NCI-H2029 treated with DMSO at 0.1 percent for 48 hours (cell line): ENCODE measurements at places on chromosomes 2 and 18.

DNA sequence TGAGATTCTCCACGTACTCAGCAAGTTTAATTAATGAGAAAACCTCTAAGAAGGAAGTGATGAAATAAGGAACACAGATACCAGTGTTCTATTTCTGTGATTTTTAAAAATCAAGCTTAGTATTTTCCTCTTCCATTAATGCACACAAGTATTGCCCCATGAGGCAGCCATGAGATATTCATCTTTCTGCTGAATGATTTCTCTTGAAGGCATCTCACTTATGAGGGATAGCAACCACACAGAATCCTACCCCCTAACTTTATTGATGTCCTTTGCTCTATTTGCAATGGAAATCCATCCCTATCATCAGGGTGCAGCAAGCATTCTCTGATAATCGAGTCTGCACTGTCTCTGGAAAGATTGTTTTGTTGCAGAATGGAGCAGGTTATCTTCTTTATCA is 244.1 kb upstream of the NRP2 start:
- no peak for DNase-seq

DNA sequence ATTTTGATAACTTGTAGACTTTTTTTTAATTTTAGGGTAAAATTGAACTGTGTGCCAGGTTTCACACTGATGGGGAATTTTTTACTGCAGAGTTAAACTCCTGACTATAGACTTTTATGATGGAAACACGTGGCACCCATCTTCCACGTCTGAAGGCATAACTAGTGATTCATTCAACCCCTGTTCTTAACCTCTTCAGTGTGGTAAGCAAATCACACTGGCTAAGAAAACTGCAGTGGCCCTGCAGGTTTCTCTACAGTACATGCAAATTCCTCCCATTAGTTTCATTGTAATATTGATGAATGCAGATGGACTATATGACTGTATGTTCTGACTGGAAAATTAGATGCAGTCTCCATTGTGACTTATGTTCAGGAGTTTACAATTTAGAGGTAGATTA is 47.2 kb downstream of the SMAD4 start:
- no peak for DNase-seq

- DNase-seq = no peak
These were observed 145.8 kb downstream of the KIAA1328 start for GRCh38 chr18:36974686-36975085.

GRCh38 chr2:86290596-86291327 is 46.7 kb downstream of the REEP1 start:
- DNase-seq = no peak
